ENCODE measurements at places on chromosomes 5 and 9.

- DNase-seq = no peak
These were observed 44.0 kb upstream of the NCS1 start for GRCh38 chr9:130128251-130128650.

- DNase-seq = peak; percentile 0
These were observed 133.2 kb downstream of the MTX3 start for GRCh38 chr5:79857714-79858409.

DNA sequence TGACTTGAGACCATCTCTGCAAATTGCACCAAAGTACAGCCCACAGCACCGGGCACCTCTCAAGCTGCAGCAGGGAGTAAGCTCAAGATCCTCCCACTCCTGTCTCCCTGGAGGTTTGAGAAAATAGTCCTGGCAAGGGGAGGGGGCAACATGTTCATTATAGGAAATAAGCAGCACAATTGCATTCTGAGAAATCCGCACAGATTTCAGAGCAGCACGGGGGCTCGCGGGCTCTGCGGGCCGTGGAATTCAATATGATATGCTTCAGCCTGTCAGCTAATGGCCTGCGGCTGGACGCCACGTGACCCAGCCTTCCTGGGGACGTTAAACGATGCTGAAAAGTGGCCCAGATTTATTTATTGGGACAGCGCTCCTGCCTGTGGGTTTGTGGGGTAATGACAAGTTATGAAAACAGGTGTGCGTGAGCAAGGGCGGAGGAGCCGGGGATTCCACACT is 156.4 kb downstream of the DAB2IP start:
- no peak for DNase-seq

DNA sequence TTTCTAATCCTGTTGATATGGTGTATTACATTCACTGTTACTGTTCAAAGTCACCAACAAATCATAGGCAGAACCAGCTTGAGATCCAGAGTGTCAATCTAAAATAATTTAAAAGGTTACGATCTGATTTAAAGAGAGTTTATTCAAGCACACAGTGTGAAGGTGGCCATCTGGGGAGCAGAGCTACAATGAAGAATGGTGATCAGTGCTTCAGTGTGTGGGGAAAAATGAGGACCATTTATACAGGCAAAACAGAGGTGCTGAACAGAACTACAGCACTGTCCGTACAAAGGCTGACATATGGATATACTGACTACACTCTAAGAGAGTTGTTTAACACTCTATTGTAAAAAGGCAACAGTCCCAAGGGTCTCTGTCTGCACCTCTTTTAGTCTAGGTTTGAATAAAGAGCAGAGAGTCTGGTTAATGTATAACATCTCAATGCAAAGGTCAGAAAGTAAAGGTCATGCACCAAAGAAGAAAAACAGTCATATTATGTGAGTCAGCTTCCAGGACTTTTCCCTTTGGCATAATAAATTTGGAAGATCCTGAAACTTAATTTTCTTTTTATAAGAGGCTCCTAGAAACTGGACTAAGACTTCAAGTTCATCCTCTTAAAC is 29.7 kb upstream of the TDRD7 start:
- DNase-seq = no peak

DNA sequence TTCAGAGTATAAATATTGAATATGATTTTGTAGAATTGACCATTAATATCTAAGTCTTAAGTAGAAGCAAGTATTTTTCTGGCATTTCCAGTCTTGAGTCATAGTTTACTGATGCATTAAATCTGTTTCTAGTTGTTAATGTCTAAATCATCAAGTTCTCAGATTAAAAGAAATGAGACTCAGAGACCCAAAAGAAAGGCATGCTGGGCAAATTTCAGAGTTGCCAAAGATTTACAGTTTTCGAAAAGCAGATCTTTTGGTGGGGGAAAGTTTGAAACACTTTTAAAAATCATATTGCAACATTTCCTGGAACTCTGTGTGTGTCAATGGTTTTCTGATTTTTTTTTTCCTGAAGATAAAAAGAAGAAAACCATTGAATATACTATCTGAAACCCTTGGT is 60.9 kb downstream of the ANKRD55 start:
- no peak for DNase-seq
